ENCODE measurements at places on chromosomes 12 and 14.

DNA sequence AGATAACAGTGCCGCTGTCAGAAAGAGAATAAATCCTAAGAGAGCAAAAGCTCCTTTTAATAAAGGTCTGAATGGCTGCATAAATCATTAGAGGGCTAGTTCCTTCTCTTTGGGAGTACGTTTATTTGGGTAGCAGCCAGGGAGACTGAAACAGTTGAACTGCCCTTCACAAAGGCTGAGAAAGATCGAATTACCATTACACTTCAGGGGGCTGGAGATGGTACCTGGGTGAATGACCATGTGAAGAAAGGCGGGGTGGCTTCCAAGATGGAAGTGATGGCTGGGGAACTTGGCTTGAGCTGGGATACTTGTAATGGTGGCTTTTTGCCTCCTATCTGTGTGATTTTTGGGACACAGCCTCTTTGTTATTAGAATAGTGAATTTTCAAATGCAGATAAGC, 1.7 kb upstream of the FGD4 start:
- DNase-seq, result no peak

DNA sequence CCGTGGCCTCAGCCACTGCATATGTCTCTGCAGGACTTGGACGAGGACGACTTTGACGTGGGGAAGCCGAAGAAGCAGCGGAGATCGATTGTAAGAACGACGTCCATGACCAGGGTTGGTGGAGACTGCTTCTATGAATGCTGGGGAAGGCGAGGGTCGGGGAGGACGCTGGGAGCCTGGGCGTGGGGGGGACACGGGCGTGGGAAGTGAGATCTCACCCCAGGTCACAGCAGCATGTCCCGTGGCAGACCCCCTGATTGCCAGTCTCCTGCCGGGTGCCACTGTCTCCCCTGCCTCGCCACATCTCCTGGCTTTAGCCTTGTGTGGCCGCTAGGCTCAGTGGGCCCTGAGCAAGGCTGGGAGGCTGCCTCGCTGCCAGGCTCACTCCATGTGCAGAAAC, 29.9 kb upstream of the TEX22 start:
- DNase-seq, result no peak

- DNase-seq, result no peak
Observed at GRCh38 chr14:78967111-78967809, 797.1 kb downstream of the NRXN3 start.

GRCh38 chr12:87807086-87807485, 222.1 kb downstream of the C12orf50 start:
- DNase-seq, result no peak
